ENCODE measurements at places on chromosomes 6 and 20.

GRCh38 chr6:150410399-150410798 lies 41.6 kb downstream of the IYD start:
- no peak for DNase-seq

DNA sequence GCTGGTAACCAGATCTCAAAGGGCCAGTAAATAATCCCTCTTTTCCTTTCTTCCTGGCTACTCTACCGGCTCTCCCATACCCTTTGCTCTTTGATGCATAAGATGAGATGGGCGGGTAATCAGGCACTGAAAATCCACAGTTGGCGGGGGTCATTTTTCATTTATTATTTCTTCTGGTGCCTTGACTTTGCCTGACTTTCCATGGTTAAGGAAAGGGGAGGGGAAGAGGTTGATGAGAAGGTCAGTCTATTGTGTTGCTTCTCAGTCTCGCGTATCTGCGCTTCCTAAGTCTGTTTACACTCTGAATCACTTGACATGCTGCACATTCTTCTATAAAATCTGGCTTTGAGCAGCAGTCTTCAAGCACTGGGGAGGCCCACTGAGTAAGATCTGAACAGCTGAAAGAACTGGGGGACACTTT lies 121.1 kb upstream of the HDGFL1 start:
- DNase-seq: no peak

- DNase-seq: peak; percentile 69
Measured at GRCh38 chr6:52551483-52552277, 25.2 kb downstream of the TRAM2 start.

DNA sequence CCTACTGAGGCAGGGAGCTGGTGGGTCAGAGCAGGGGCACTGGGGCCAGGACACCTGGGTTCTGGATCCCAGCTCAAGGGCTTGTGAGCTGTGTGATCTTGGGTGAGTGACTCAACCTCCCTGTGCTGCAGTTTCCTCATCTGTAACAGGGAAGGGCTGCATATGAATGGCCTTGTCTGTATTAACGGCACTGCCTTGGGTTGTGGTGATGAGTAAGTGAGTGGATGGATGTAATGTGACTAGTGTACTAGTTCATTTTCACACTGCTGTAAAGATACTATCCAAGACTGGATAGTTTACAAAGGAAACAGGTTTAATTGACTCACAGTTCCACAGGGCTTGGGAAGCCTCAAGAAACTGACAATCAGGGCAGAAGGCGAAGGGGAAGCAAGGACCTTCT lies 233.5 kb downstream of the TAF4 start:
- DNase-seq: no peak

- no peak for DNase-seq
Measured at GRCh38 chr6:105345506-105345905, 57.4 kb downstream of the PREP start.

DNA sequence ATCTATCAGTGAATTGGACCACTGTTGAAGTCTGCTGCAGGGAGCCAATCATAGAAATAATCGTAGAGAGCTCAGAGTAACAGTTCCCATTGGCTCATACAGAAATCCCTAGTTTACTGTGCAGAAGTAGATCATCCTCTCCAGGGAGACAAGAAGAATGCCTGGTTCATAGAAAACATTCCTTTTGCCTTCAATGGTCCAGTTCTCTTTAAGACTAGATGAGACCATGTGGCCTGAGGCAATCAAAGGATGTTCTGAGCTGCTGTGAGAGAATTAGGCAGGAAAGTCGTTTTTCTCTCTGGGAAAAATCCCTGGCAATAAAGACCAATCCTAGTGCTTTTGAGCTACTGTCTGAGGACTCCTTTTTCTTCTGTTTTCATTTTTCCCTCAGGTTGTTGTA lies 208.4 kb downstream of the CENPW start:
- no peak for DNase-seq

DNA sequence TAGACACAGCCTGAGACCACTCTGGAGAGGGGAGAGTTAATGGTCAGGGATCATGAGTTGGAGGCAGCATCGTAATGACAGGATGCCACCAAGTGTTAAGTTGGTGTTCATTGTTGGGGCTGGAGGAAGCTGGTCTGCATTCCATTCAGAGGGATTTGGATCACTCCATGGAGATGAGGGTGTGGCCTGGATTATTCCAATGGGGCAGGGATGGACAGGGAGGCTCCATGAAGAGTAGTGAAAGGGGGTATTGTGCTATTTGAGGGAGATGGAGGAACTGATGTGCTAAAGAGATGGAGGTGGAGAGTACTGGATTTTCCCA lies 1.1 kb downstream of the SAPCD1 start:
- DNase-seq: no peak

DNA sequence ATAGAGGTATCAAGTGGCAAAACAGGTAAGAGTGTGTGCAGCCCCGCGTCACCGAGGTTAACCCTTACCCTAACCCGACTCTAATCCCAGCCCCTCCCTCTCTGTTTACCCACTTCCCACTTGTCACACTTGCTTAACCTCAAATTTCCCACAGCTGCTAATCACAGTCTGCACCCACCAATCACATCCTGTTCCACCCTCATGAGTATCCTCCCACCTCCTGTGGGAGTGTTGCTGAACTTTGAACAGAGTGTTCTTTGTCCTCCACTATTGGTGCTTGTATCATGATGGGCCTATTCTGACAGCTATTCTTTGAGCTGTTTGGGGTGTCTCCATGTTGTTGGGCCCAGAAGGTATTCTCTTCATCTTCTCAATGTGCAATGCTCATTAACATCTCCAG lies 487.8 kb downstream of the PTPRT start:
- DNase-seq: no peak

- DNase-seq: no peak
Measured at GRCh38 chr6:49257549-49257948, 205.5 kb downstream of the MMUT start.

Data from SK-N-DZ (cell line).